Adrenal gland (tissue), 19 donors: ENCODE measurements at places on chromosomes 3 and 15.

DNA sequence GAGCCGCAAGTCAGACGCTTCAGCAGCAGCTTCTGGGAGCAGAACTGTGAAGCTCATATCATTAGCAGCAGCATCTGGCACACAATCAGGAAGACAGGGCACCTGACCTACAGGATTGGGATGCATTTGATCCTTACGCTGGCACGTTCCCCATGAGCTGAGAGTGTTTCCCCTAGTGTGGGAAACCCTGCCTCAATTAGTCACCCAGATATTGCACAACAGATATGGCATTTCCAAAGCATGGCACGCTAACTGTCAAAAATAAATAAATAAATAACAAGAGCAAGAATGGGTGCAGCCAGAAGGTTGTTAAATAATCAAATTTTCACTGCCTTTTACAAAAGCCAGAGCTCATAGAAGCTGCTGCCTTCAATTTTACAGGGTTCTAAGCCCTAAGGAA, 189.6 kb upstream of the THBS1 start:
- peaks cover 16% of the 10 kb centered on the region for H3K4me1 ChIP-seq
- H3K27me3 ChIP-seq, result no peaks in the 10 kb centered on the region
- H3K36me3 ChIP-seq, result no peaks in the 10 kb centered on the region
- DNase-seq, result no peak
- H3K27ac ChIP-seq, result no peak overlapping the region

GRCh38 chr15:30941520-30941919, 37.8 kb downstream of the FAN1 start:
- no peaks in the 10 kb centered on the region for H3K4me1 ChIP-seq
- H3K36me3 ChIP-seq, result no peaks in the 10 kb centered on the region
- H3K4me3 ChIP-seq, result no peak overlapping the region
- H3K27me3 ChIP-seq, result no peaks in the 10 kb centered on the region

GRCh38 chr15:68298336-68298735, 20.8 kb downstream of the FEM1B start:
- no peak overlapping the region for H3K4me3 ChIP-seq
- no peaks in the 10 kb centered on the region for H3K27me3 ChIP-seq
- H3K36me3 ChIP-seq, result no peaks in the 10 kb centered on the region
- peak; percentile 14 for DNase-seq

- H3K4me3 ChIP-seq, result no peak overlapping the region
- H3K27ac ChIP-seq, result peak overlapping the region; percentile 15
- no peak for DNase-seq
- H3K4me1 ChIP-seq, result peaks cover 7% of the 10 kb centered on the region
- H3K27me3 ChIP-seq, result no peaks in the 10 kb centered on the region
- H3K36me3 ChIP-seq, result no peaks in the 10 kb centered on the region
These were observed 38.2 kb downstream of the TPM1 start for GRCh38 chr15:63080634-63081250.

DNA sequence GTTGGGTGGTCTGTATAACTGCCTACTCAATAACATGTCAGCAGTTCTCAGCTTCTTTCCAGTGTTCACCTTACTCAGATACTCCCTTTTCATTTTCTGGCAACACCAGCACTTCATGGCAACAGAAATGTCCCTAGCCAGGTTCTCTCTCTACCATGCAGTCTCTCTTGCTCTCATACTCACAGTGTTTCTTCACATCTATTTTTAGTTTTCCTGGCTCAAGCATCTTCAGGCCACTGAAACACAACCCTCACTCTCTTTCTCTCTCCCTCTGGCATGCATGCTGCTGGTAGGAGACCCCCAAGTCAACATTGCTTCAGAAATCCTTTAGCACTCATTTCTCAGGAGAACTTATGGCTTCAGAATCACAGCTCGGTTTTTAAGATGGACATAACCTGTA, at the start of gene CAPN3:
TSS of gene CAPN3 (plus strand) at position 253 of the 400 bp plus-strand sequence. CDS start 305 bp downstream, outside the sequence.
- H3K4me1 ChIP-seq, result no peaks in the 10 kb centered on the region
- H3K27me3 ChIP-seq, result no peaks in the 10 kb centered on the region
- H3K4me3 ChIP-seq, result no peak within 1 kb of the TSS
- H3K36me3 ChIP-seq, result peaks cover 2% of the 10 kb centered on the region
- DNase-seq, result no peak

- DNase-seq, result no peak
- H3K27me3 ChIP-seq, result no peaks in the 10 kb centered on the region
- H3K4me3 ChIP-seq, result no peak overlapping the region
- peaks cover 16% of the 10 kb centered on the region for H3K4me1 ChIP-seq
These were observed 147.0 kb downstream of the CACNA1D start for GRCh38 chr3:53641397-53641796.

DNA sequence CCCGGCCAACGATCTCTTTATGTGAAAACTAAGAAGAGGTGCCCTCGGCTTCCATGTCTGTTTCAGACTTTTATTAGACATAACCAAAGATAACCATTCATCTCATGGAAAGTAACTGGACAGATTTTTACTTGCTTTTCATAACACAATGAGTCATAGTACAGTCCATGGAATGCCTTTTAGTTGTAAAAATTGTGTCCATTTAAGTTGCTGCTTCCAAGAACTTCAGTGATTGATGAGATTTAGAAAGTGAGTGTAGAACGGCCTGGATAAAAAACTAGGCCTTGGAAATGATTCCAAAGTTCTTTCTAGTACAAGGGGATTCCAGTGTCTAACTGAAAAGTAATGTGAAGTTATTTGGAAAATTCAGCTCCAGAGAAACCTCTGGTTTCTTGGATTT, 10.8 kb downstream of the EIF2AK4 start:
- peaks cover 10% of the 10 kb centered on the region for H3K4me1 ChIP-seq
- H3K36me3 ChIP-seq, result peaks cover 16% of the 10 kb centered on the region
- H3K27ac ChIP-seq, result peak overlapping the region; percentile 58
- no peak for DNase-seq
- H3K4me3 ChIP-seq, result no peak overlapping the region

DNA sequence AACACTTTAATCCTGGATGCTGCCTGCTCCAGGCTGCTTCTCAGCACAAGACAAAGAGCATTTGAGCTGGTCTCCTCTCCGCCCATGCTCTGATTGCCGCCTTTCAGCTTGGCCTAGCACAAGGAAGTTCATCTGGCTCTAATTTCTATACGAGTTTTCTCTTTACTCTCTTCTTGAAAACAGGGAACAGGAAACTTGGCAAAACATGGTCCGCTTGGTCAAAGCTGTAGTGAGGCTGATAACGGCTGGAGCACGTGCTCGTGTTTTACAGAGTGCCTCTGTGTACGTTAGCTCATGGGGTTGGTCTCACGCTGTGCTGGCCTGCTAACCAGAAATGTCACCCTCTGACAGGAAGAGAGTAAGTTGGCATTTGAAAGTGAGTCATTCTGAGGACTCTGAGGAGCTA, 19.2 kb downstream of the RARRES1 start:
- peak overlapping the region; percentile 48 for H3K27ac ChIP-seq
- H3K27me3 ChIP-seq, result no peaks in the 10 kb centered on the region
- no peaks in the 10 kb centered on the region for H3K36me3 ChIP-seq
- H3K4me3 ChIP-seq, result no peak overlapping the region
- no peaks in the 10 kb centered on the region for H3K4me1 ChIP-seq

GRCh38 chr3:123552095-123552714, 32.6 kb downstream of the HACD2 start:
- H3K4me3 ChIP-seq, result no peak overlapping the region
- H3K36me3 ChIP-seq, result no peaks in the 10 kb centered on the region
- H3K27ac ChIP-seq, result no peak overlapping the region
- no peak for DNase-seq
- H3K4me1 ChIP-seq, result no peaks in the 10 kb centered on the region

DNA sequence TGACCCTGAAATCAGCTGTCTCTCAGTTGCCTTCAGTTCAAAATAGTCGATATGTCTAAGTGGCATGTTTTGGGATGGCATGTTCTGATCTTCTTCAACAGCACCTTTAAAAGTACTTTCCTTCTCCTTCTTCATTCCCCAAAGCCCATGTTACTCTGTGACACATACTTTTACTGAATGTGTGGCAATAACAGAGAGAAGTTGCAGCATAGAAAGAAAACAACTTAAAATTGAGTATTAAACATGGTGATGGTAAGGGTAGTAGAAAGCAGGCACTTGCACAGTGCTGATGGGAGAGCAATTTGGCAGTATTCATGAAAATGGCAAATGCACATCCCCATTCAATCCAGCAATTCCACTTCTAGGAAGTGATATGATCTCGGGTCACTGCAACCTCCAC, 12.3 kb upstream of the ULK4 start:
- H3K36me3 ChIP-seq, result no peaks in the 10 kb centered on the region
- DNase-seq, result no peak
- H3K4me1 ChIP-seq, result no peaks in the 10 kb centered on the region
- no peaks in the 10 kb centered on the region for H3K27me3 ChIP-seq
- no peak overlapping the region for H3K27ac ChIP-seq

DNA sequence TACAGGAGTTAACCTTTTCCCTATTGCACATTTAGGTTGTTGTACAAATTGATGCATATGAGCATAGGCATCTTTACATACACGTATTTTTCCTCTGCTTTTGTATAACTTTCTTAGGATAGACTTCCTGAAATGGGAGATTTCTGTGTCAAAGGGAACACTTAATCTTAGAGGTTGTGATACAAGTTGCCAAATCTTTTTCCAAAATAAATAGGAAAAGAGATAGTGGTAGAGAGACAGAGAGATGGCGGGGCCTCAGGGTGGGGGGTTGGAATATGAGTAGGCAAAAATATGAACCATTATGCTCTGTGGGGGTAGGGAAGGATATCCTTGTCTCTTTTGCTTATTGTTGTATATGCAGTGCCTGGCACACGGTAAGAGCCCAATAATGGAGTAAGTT, 70.7 kb upstream of the UBE2E1 start:
- peaks cover 9% of the 10 kb centered on the region for H3K4me1 ChIP-seq
- no peak overlapping the region for H3K4me3 ChIP-seq
- H3K27me3 ChIP-seq, result no peaks in the 10 kb centered on the region
- H3K27ac ChIP-seq, result no peak overlapping the region
- DNase-seq, result no peak
- no peaks in the 10 kb centered on the region for H3K36me3 ChIP-seq

DNA sequence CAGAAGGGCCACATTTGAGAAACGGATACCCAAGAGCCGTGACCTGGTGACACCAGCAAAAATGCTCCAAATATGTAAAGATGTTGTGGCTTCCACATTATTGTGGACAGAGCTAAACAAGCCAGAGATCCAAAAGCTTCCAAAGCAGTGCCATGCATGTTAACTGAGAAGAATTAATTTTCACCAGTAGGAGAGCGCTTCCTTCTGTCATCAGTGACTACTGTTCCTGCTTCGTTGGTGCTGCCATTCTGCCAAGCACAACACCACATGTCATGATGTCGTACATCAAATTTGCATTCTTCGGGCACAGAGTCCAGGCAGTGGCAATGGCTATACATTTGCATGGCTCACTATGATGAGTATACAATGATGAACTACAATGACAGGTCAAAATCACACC, 19.1 kb upstream of the CHST2 start:
- no peak for DNase-seq
- no peaks in the 10 kb centered on the region for H3K4me1 ChIP-seq
- no peak overlapping the region for H3K4me3 ChIP-seq

DNA sequence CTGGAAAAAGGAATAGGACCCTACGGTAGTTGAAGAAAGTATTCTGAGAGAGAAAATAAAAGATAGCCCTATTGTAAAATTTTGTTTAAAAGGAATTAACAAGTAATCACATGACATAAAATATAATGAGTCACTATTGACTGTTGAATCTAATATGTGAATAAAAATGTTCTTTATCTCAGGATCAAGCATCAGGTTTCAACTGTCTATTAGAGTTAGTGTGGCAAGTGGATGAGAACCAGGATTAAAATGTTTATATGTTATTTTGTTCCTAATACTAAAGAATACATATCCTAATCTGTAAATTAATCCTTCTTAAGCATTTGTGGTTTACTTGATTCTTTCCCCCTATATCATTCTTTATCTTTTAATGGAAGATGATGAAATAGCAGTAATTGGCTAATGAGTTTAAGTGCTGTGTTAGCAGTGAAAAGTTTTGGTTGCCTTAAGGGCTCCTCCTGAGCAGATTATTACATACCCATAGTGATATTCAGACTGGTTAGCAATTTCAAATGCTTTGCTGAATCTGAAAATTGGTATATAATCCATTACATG, 101.8 kb upstream of the BCHE start:
- no peak overlapping the region for H3K27ac ChIP-seq
- H3K27me3 ChIP-seq, result no peaks in the 10 kb centered on the region
- no peaks in the 10 kb centered on the region for H3K36me3 ChIP-seq
- no peak overlapping the region for H3K4me3 ChIP-seq

- no peaks in the 10 kb centered on the region for H3K27me3 ChIP-seq
- no peak overlapping the region for H3K27ac ChIP-seq
- no peak overlapping the region for H3K4me3 ChIP-seq
These were observed 115.0 kb downstream of the FBN1 start for GRCh38 chr15:48530528-48530927.

DNA sequence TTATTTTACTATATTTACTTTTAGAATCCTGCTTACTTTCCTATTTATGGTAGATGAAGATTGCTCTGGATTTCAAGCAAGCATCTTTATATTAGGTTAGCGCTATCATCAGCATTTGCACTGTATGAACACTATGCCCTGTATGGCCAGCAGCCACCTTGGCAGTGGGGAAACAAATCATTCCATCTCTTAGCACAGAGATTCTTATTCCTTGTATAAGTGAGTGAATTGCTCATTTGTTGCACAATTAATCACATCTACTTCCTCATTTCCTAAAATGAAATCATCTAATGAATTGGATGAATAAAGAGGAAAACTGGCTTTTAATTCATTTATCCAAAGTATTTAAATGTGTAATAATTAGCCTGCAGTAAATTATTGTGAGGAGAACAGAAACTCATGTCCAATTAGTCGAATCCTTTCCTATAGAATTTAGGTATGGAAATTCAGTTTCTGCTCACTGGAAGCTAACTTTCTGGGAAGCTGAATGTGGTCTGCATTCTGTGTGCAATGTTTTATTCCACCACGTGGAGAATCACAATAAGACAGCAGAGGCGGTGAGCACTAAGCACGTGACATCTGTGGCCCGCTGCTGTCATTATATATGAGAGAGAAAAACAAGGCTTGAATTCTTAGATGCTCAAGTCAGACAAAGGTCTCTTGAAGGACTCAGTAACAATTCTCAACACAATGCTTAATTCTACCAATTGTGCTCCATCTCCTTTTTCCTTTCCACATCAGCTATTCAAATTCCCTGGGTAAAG, 93.4 kb downstream of the PEX5L start:
- H3K4me1 ChIP-seq, result no peaks in the 10 kb centered on the region
- peaks cover 6% of the 10 kb centered on the region for H3K27me3 ChIP-seq
- DNase-seq, result no peak
- no peak overlapping the region for H3K27ac ChIP-seq
- no peaks in the 10 kb centered on the region for H3K36me3 ChIP-seq

GRCh38 chr3:41265011-41265545, 65.8 kb downstream of the CTNNB1 start:
- no peak for DNase-seq
- no peaks in the 10 kb centered on the region for H3K27me3 ChIP-seq
- H3K4me1 ChIP-seq, result peaks cover 4% of the 10 kb centered on the region
- H3K27ac ChIP-seq, result no peak overlapping the region
- H3K4me3 ChIP-seq, result no peak overlapping the region

- no peak overlapping the region for H3K4me3 ChIP-seq
- DNase-seq, result no peak
- H3K4me1 ChIP-seq, result no peaks in the 10 kb centered on the region
- H3K36me3 ChIP-seq, result no peaks in the 10 kb centered on the region
These were observed 78.0 kb downstream of the FSIP1 start for GRCh38 chr15:39704689-39705088.
